ENCODE measurements at places on chromosomes 12 and 14.
A peak's percentile ranks its signal among the peaks of the same experiment; 100 is the strongest.

DNA sequence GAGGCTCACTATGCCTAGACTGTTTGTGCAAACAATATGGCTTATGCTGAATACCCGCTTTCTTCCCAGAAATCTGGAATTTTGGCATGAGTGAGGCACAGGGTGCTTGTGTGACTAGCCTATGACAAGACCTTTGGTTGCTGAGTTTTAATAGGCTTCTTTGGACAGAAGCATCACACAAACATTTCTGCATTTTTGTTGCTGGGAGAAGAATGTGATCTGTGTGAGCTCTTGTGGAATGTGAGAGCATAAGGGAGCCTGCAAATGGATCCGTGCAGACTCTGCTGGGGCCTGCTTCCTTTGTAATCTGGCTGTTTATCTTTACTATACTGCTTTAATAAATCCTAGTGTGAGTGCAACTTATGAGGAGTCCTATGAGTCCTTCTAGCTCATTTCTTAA is 83.0 kb upstream of the ZDHHC17 start:
- DNase-seq: peak; percentile 84

- no peak for DNase-seq
Observed at GRCh38 chr12:10214895-10215267, 2.2 kb downstream of the GABARAPL1 start.

DNA sequence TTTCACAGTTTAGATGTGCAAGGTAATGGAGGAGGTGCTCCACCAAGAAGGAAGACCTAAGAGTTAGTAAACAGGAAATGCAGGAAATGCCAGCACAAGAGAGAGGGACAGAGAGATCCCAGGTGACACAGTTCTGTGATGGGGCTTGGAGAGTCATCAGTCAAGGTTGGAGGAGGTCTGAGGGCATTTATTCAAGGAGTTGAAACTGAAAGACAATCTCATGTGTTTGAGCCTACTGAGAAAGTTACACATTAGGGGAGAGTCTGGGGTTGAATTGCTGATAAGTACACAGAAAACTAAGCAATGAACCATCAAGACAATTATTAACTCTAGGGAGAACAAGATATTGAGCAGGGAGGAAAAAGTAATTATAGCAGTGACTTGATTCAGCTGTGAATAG is 138.5 kb downstream of the ANO6 start:
- no peak for DNase-seq

- peak; percentile 6 for DNase-seq
Observed at GRCh38 chr12:84632556-84632955, 280.0 kb downstream of the SLC6A15 start.

DNA sequence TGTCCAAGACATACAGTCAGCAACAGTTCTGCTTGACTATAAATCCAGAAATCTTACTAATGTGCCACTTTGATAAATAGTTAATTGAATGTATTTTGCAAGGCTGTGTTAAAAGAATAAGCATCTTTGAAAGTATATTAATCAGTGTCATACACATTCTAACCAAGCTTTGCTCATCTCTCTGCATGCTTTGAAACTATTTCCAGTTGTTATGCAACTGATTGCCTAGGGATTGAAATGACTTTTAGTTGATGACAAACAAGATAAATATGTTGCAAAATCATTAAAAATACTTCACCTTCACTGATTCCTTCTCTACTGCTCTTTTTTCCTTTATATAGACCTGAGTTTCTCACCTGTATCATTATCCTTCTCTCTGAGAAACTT is 91.3 kb downstream of the AEBP2 start:
- DNase-seq: peak; percentile 55

DNA sequence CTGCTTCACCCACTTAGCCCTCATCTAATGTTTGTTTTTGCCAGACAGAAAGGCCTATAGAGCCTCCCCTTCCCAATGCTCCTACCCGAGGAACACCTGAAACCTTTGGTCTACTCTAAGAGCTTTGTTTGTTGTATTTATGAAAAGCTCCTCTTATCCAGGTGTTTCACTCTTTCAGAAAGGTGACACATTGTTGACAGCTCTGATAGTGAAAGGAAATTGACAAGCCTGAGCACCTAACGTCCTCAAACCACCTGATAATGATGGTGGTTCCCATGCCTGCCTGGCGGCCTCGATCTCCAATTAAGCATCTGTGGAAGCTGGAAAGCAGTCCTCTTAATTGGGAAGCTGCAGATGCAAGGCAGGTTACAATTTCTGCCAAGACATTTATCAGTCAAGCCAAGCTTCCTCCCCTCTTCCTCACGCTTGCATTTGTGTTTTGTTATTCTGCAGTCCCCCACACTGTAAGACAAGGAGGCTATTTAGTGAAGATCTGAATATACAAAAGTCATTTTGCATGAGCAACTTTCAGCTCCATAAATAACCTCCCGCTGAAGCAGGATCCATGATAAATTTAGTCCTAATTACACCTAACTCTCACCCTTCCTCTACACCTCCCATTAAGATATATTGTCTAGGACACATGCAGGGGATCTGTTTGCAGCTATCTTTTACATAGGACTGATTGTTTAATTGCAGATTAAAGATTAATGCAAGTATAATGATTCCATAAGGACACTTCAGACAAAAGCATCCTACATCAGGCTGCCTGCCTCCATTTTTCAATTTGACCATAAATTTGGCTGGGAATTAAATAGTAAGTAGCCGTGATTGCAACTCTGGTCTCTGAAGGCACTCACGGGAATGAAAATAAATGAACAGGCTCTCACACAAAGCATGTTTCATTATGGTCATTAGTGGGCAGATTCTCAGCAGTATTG is 288.6 kb downstream of the PDZRN4 start:
- DNase-seq: no peak

GRCh38 chr12:111256629-111257434 is 112.1 kb downstream of the PHETA1 start:
- no peak for DNase-seq

DNA sequence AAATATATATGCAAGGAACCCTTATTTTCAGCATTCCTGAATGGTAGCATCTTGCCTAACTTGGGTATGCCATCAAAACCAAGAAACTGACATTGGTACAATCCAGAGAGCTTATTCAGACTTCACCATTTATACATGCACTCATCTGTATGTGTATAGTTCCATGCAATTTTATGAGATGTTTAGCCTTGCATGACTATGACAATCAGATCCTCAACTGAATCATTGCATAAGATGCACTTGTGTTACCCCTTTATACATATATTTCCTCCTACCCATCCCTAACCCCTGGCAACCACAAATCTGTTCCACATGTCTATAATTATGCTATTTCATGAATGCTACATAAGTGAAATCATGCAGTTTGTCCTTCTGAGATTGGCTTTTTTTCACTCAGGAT is 37.0 kb upstream of the PPFIBP1 start:
- peak; percentile 64 for DNase-seq

- peak; percentile 25 for DNase-seq
Observed at GRCh38 chr12:99130808-99131553, 485.9 kb downstream of the APAF1 start.

- peak; percentile 68 for DNase-seq
Observed at GRCh38 chr12:114403690-114404066, 2.3 kb downstream of the TBX5 start.

GRCh38 chr12:120261951-120262851 is 3.3 kb downstream of the PXN start:
- no peak for DNase-seq

DNA sequence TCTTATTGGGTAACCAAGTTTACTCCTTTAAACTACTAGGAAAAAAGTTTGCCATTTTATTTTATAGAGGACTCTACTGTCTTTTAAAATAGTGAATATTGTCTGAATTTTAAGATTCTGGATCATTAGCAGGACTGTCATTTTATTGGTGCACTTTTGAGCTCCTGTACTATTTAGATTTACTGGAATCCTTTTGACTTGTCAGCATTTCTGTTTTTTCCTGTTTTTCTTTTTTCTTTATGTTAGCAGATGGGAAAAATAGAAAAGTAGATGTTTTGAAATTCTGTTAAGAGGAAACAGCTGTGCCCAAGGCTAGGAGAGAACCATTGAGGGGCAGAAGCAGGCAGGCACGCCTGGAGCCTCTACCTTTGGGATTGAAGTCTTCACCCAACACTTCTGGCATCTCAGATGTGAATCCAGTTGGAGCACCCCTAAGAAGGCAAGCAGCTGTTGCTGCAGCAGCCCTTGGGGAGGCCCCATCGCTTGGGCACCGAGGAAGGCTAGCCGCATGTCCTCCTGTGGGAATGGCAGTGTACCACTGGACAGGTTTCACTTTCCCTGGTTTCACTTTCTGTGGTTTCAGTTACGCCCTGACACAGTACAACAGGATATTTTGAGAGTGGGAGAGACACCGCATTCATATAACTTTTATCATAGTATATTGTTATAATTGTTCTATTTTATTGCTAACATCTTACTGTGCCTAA is 11.5 kb downstream of the RIMKLB start:
- no peak for DNase-seq

DNA sequence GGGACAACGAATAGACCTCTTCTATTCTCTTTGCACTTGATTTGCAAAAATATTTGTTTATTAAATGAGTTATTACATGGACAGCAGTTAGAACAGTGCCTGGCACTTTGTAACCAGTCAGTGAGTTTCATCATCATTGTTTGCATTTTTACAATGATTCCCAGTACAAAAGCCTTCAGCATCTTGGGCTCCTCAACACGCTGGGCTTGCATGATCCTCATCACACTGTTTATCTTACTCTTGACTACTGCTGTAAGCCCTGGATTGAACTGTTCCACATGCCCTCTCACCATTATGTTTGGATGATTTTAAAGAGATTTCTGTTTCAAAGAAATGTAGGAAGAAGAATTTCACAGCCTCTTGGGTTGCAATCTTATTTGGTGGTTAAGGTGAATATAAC is 204.3 kb downstream of the PELI2 start:
- no peak for DNase-seq

GRCh38 chr14:101252443-101253214 is 308.7 kb upstream of the DIO3 start:
- DNase-seq: no peak

- DNase-seq: no peak
Observed at GRCh38 chr12:95949477-95950206, 6.5 kb downstream of the AMDHD1 start.

DNA sequence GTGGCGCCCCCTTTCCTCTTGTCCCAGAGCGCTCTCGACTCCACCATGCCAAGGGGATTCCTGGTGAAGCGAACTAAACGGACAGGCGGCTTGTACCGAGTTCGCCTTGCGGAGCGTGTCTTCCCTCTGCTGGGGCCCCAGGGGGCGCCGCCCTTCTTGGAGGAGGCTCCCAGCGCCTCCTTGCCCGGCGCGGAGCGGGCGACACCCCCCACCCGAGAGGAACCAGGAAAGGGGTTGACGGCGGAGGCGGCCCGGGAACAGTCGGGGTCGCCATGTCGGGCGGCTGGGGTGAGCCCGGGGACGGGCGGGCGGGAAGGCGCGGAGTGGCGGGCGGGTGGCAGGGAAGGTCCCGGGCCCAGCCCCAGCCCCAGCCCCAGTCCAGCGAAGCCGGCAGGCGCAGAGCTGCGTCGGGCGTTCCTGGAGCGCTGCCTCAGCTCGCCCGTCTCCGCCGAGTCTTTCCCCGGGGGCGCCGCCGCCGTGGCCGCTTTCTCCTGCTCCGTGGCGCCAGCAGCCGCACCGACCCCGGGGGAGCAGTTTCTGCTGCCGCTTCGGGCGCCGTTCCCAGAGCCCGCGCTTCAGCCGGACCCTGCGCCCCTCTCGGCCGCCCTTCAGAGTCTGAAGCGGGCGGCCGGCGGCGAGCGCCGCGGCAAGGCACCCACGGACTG is 376 bp downstream of the INSM2 start:
- peak; percentile 3 for DNase-seq

- DNase-seq: peak; percentile 69
Observed at GRCh38 chr14:56331592-56332216, 213.5 kb downstream of the PELI2 start.

DNA sequence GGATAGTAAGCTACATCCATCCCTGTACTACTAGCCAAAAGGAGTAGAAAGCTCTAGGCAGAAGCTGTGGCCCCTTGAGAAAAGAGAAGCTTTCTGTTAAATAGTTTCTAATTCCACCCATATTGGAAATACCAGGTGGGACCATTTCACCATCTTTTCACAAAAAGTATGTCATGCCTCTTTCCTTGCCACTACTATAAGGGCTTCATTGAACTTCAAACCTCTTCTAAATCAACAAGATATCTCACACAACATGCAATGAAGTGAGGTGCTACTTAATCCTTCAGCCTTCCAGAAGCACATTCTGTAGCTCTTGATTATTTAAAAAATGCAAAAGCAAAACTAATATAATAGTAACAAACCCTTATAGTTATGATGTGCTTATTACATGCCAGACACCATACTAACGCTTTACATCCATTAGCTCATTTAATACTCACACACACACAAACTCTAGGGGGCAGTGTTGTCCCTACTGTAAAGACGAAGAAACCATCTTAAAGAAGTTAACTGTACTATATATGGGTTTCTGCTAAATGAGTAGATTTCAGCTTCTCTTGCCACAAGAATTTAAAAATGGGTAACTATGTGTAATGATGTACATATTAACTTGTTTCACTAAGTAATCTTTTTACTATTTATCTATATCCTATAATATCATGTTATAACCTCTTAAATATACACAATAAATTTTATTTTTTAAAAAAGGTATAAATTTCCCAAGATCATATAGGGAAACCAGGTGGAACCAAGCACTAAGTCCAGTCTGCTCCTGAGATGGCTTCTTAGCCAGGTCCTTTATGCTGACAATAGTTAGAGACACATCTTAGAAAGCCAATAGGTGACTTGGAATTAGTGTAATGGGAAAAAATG is 124.4 kb downstream of the RPS29 start:
- DNase-seq: peak; percentile 67

- DNase-seq: no peak
Observed at GRCh38 chr14:104140463-104141331, 2.3 kb downstream of the KIF26A start.

DNA sequence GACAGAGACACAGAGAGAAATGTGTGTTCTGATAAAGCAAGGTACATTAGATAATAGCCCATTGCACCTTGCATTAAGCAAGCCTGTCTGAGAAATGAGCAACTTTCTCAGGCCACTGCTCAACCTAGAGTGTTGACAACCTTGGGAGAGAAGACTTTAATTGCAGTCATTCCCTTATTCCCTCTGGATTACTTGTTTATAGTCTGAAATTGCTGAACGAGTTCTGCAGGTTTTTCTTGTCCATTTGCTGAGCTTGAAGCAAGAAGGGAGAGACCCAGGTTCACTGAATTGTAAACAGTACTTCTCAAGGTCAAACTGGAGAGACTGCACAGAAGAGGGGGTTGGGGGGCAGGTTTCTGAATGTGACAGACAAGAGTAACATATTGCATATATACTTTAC is 159.4 kb upstream of the PLEKHG7 start:
- no peak for DNase-seq

GRCh38 chr12:120286768-120287490 is 4.8 kb downstream of the RNU4-2 start:
- no peak for DNase-seq

GRCh38 chr12:96658075-96658474 is 168.7 kb downstream of the CFAP54 start:
- DNase-seq: no peak

Data from fibroblast of skin of abdomen (primary cell).